ENCODE measurements at places on chromosomes 12 and 14. TPM values are rescaled to one million over a fixed set of nuclear protein-coding genes. Genes with fewer than 3 reads are reported as not detected.

- no peaks in the 10 kb centered on the region for H3K4me1 ChIP-seq
These were observed 17.4 kb downstream of the CEP170B start for GRCh38 chr14:104882325-104882973.

Gene PXMP2
- polyA plus RNA-seq: 45.8 TPM

- H3K4me3 ChIP-seq: no peak overlapping the region
- no peak for DNase-seq
- no peak overlapping the region for H3K27ac ChIP-seq
- no peaks in the 10 kb centered on the region for H3K36me3 ChIP-seq
- H3K4me1 ChIP-seq: no peaks in the 10 kb centered on the region
These were observed 282.7 kb downstream of the ATXN7L3B start for GRCh38 chr12:74820324-74820723.

Gene NGB
- not detected for polyA plus RNA-seq

Gene PLA2G1B
- 1.5 TPM for polyA plus RNA-seq

Gene GSG1
- polyA plus RNA-seq: 0.48 TPM

Gene ADCK1
- polyA plus RNA-seq: 7.1 TPM

Gene CD163L1
- 8.4 TPM for polyA plus RNA-seq

Gene CLEC1B
- polyA plus RNA-seq: 2.3 TPM

DNA sequence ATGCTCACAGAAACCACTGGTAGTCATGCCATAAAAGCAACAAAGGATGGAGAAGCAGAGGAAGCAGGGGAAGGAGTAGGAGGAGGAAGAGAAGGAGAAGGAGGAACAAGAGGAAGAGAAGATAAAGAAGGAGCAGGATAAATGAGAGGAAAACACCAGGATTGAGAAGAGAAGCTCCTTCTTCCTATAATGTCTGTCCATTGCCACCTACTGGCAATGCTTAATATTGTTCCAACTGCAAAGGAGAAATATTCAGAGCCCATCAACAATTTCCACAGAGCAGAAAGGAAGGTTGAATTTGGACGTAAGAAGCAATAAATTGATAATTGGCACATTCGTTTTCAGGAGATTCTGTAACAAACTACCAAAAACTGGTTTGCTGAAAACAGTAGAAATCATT is 898.4 kb downstream of the SLC16A7 start:
- H3K4me3 ChIP-seq: no peak overlapping the region
- H3K4me1 ChIP-seq: no peaks in the 10 kb centered on the region
- H3K27ac ChIP-seq: no peak overlapping the region
- DNase-seq: no peak
- no peaks in the 10 kb centered on the region for H3K36me3 ChIP-seq

- no peaks in the 10 kb centered on the region for H3K27me3 ChIP-seq
- H3K36me3 ChIP-seq: no peaks in the 10 kb centered on the region
- H3K4me3 ChIP-seq: no peak overlapping the region
- H3K4me1 ChIP-seq: no peaks in the 10 kb centered on the region
- DNase-seq: no peak
These were observed 4.3 kb upstream of the APOF start for GRCh38 chr12:56366948-56367347.

DNA sequence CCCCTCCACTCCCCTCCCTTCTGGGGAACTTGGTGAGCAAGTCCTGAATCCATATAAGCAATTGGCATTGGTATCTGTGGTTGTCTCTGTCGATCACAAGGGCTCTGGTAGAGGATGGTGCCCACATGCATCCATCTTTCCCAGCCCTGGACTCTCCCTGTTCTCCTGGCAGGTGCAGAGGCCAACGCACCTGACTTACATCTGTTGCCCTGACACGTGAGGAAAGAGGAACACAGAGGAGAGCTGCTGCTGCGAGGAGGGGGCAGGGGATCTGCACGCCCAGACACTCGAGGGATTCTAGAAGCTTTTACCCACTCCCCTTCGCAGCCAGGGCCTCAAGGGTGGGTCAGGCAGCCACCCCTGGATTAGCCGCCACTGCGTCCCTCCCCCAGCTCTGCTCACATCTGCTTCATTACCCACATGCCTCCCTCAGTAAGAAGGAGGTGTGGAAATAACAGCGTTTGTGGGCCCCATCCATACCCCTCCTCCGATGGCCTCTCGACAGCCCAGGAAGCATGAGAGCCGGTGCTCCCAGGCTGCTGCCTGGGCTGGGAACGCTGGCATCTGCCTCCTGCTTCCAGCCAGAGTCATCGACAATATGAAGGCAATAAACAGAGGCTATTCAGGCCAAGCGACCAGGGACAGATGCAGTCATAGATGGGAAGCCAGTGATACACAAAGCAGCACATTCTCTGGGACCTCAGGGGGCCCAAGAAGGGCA is 56.5 kb downstream of the KDM2B start:
- no peak overlapping the region for H3K4me3 ChIP-seq
- H3K4me1 ChIP-seq: no peaks in the 10 kb centered on the region
- DNase-seq: no peak
- no peaks in the 10 kb centered on the region for H3K36me3 ChIP-seq
- H3K27ac ChIP-seq: no peak overlapping the region

GRCh38 chr12:125320177-125320576 is 254.9 kb downstream of the AACS start:
- H3K4me3 ChIP-seq: no peak overlapping the region
- DNase-seq: no peak
- H3K36me3 ChIP-seq: no peaks in the 10 kb centered on the region
- H3K4me1 ChIP-seq: no peaks in the 10 kb centered on the region
- H3K27me3 ChIP-seq: no peaks in the 10 kb centered on the region

Gene GALNT4
- 7.0 TPM for polyA plus RNA-seq

DNA sequence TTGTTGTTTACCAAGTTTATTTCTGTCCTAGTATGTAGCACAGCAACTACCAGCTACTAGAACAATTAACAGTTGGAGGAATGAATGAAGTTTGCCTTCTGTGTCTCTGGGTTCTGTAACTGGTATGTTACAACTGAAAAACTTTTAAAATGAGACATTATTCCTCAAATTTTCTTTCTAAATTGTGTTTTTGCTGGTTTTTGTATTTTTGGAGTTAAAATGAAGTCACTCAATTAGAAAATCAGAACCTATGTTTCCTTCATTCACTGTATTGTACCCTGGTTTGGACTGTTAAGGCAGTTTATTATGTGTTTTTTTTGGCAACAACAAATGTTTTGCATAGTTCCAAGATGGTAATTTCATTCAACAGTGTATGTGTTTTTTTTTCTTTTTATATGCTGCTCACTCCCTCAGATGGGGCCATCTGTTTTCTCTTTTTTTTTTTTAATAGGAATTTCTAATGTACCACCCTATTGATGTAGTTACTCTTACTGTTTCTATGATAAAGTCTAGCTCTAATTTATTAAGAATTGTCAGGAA is 30.2 kb upstream of the EVL start:
- DNase-seq: peak; percentile 52
- no peaks in the 10 kb centered on the region for H3K4me1 ChIP-seq
- no peaks in the 10 kb centered on the region for H3K36me3 ChIP-seq

Gene PPP2R5E
- 41.9 TPM for polyA plus RNA-seq

Gene ADSS1
- polyA plus RNA-seq: 16.6 TPM

DNA sequence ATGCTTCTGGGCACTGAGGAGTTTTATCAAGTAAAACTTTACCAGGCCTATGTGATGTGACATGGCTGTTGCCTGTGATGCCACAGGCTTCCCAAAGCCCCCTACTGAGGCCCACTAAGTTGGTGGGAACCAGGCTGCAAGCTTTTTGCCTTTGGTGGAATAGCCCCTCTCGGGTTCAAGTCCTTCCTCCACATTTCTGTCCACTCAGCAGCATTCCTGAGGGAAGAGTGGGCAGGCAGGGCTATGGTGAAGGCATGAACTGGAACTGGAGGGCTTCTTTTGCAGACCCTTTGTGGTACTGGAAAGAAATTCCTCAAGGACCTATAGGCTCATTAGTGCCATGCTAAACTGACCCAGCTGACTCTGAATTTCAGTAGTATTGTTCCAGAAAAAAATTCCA is 48.5 kb downstream of the WDR20 start:
- H3K4me3 ChIP-seq: no peak overlapping the region
- DNase-seq: no peak
- H3K27ac ChIP-seq: no peak overlapping the region
- H3K4me1 ChIP-seq: peaks cover 35% of the 10 kb centered on the region
- H3K36me3 ChIP-seq: no peaks in the 10 kb centered on the region

DNA sequence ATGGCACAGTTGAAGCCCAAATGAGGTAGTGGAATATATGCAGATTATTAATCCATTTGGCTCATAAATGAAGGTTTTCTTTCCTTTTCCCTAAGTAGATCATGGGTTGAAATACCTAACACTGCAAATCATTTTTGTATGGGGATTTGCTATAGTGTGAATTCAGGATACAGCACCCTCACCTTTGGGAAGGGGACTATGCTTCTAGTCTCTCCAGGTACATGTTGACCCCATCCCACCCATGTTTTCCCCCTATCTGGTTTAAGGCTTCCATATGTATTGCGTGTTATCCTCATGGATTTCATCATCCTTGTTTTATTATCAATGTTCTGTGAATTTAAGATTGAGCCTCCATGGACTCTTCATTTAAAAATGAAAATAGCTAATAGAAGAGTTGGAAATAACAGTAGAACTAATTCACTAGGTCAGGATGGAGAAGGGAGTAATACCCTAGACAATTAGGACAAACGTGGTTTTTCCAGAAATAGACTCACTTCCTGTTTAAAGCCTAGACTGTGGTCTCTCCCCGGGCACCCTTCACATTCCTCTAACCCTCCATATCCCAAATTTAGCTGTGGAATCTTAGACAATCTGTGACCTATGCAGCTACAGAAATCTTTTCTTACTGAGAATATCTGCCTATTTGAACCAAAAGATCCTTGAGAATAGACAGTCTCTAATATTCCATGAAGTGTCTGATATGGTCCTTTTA is 56.5 kb downstream of the DAD1 start:
- no peaks in the 10 kb centered on the region for H3K27me3 ChIP-seq
- H3K4me3 ChIP-seq: no peak overlapping the region
- H3K36me3 ChIP-seq: no peaks in the 10 kb centered on the region
- peaks cover 14% of the 10 kb centered on the region for H3K4me1 ChIP-seq

DNA sequence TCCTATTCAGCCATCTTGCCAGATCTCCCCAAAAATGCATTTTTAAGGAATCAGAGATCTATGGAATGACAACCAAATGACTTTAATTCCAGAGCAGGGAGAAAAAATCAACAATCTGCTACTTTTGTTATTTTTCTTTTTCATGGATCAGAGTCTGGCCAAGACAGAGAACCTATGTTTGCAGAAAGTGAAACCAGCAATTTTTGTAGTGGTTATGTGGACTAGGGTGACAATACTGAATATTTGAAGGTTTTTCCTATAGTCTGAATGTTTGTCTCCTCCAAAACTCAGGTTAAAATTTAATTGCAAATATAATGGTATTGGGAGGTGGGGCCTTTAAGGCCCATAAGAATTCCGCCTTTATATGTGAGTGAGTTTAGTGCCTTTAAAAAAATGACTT is 30.9 kb downstream of the KLRK1 start:
- no peak overlapping the region for H3K4me3 ChIP-seq
- H3K4me1 ChIP-seq: peaks cover 8% of the 10 kb centered on the region
- no peaks in the 10 kb centered on the region for H3K27me3 ChIP-seq
- H3K27ac ChIP-seq: no peak overlapping the region
- no peak for DNase-seq

- no peaks in the 10 kb centered on the region for H3K36me3 ChIP-seq
- no peaks in the 10 kb centered on the region for H3K27me3 ChIP-seq
- no peak overlapping the region for H3K27ac ChIP-seq
- no peak for DNase-seq
- H3K4me3 ChIP-seq: no peak overlapping the region
These were observed 34.6 kb upstream of the NFKBIA start for GRCh38 chr14:35438910-35439713.

Gene MYO1A
- not detected for polyA plus RNA-seq

Gene PAH
- 1.1 TPM for polyA plus RNA-seq

Gene ANKS1B
- polyA plus RNA-seq: 31.8 TPM

GRCh38 chr12:119956047-119956446 is 33.0 kb upstream of the BICDL1 start:
- H3K27ac ChIP-seq: no peak overlapping the region
- no peak for DNase-seq
- H3K4me1 ChIP-seq: no peaks in the 10 kb centered on the region
- no peak overlapping the region for H3K4me3 ChIP-seq

GRCh38 chr12:13101821-13102375 is 1.6 kb downstream of the GSG1 start:
- H3K36me3 ChIP-seq: no peaks in the 10 kb centered on the region
- no peak for DNase-seq
- H3K4me1 ChIP-seq: peaks cover 44% of the 10 kb centered on the region
- H3K4me3 ChIP-seq: peak overlapping the region; percentile 36

Gene CCDC197
- not detected for polyA plus RNA-seq

- H3K27me3 ChIP-seq: no peaks in the 10 kb centered on the region
- H3K4me3 ChIP-seq: no peak overlapping the region
- H3K27ac ChIP-seq: no peak overlapping the region
- no peaks in the 10 kb centered on the region for H3K36me3 ChIP-seq
These were observed 138.3 kb upstream of the SFSWAP start for GRCh38 chr12:131572626-131573025.

GRCh38 chr14:68085742-68086141 is 266.2 kb downstream of the RAD51B start:
- DNase-seq: no peak
- H3K4me3 ChIP-seq: no peak overlapping the region
- H3K27ac ChIP-seq: no peak overlapping the region
- no peaks in the 10 kb centered on the region for H3K36me3 ChIP-seq
- H3K4me1 ChIP-seq: peaks cover 4% of the 10 kb centered on the region
